ENCODE measurements at places on chromosomes 5 and 9. TPM values are rescaled to one million over a fixed set of nuclear protein-coding genes. Genes with fewer than 3 reads are reported as not detected.

LCN9 gene
- total RNA-seq: not detected

- peak; percentile 87 for DNase-seq
Measured at GRCh38 chr5:65925601-65926275, 637 bp upstream of the ERBIN start.

DNA sequence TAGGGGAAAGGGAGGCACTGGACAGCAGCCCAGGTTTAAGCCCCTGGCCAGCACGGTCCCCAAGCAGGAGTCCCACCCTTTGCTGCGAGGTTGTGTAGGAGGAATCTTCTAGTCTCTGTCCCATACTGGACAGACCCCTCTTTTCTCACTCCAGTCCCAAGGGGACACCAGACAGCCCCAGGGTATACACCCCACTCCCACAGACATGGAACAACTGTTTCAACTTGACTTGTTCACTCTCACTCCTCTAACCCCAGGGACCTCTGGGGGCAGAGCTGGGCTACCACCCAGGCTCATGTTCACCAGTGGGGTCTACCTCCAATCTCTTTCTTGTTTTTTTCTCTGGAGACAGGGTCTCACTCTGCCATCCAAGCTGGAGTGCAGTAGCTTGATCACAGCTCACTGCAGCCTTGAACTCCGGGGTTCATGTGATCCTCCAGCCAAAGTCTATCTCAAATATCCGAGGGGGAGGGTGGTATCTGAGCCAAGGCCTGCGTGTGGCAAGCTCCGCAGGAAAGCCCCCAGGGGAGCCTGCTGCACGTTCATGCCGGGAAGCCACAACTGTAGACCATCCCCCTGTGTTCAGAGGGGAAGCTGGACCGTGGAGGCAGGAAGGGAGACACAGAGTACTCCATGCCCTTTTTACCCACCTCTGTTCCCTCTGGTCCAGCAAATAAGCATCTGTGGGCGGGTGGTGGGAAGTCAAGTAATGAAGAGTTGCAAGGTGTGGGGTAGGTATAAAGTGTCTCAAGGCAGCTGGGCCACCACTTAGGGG, 1.8 kb downstream of the PTGES2 start:
- no peak for DNase-seq

MRPS30 gene
- total RNA-seq: 45.5 TPM

- peak; percentile 90 for DNase-seq
Measured at GRCh38 chr5:151651997-151652645, 34.6 kb downstream of the SPARC start.

RANBP3L gene
- total RNA-seq: 0.40 TPM

SLC12A2 gene
- 96.6 TPM for total RNA-seq

DNA sequence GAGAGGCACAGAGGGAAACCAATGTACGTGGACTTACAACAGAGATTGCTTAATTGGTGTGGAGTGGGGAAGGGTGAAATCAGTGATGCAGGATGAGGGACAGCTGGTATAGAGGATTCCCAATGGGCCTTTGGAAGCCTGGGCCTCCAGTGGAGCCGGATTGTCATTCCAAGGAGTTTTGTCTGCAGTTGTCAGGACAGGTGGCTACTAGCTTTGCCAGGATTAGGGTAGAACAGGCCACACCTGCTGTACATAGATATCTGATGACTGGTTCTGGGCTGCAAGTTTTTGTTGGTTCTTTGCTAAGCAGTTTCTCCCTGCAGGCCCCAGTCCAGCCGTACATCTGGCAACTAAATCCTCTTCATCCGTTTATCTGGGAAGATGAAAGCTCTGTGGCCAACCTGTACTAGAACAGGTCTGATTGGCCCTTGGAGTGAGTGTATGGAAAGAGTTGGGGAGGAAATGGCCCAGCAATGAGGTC, 4.2 kb downstream of the SKP2 start:
- DNase-seq: no peak

G3BP1 gene
- total RNA-seq: 151 TPM

IER5L gene
- 39.3 TPM for total RNA-seq

Measured in sciatic nerve (tissue), 2 donors.